ENCODE measurements at places on chromosomes 12 and 14.

DNA sequence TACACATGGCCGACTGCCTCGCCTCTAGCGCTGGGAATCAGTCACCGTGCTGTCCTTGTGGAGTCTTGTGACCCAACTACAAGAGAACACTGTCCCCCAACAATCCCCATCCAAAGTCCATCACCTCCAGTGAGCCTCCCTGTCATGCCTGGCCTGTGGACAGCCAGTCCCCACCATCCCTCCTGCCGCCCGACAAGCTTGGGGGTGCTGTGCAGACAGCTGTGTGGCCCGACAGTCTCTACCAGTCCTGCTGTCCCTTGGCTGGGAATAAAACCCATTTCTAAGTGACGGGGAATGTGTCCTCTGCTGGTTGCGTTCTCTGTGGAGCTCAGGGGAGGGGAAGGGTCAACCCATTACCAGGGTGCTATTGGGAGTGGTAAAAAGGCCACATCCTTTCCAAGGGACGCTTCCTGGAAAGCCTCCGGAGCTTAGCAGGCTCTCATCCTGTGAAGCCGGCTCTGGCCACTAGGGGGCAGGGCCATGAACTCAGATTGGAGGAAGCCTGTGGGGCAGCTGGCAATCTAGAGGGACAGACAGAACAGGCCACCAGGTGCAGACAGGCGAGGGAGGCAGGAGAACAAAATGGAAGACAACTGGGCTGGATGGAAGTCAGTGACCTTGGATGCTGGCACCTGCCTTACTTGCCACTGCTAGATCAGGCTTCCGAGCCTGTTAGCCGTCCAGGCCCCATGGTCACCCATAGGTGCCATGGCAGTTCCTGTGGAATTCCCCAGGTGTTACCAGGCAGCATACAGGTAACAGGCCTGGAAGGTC is 12.0 kb upstream of the BLTP3B start:
- peak; percentile 56 for DNase-seq

GRCh38 chr12:29278673-29279420 is 102.1 kb downstream of the ERGIC2 start:
- no peak for DNase-seq

GRCh38 chr12:21818627-21819026 is 44.1 kb upstream of the KCNJ8 start:
- DNase-seq: no peak

- DNase-seq: no peak
Measured at GRCh38 chr12:93460902-93461301, 6.4 kb upstream of the MRPL42 start.

- DNase-seq: no peak
Measured at GRCh38 chr14:76919431-76920330, 93.5 kb downstream of the LRRC74A start.

DNA sequence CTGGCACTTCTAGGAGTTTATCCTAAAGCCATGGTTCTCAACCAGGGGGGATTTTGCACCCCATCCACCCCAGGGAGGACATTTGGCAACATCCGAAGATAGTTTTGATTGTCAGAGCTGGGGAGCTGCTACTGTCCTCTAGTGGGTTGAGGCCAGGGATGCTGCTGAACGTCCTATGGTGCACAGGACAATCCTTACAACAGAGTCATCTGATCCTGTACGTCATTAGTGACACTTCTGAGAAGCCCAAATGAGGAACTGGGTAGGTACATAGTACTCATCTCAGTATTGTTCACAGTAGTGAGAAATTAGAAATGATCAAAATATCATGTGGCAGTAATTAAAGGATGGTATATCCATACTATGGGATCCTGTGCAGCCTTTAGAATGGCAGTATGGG is 185.1 kb downstream of the CHST11 start:
- DNase-seq: no peak
